Astrocyte (in vitro differentiated cells and primary cell): ENCODE measurements at places on chromosomes 3 and 15.
A peak's percentile ranks its signal among the peaks of the same experiment; 100 is the strongest.

DNA sequence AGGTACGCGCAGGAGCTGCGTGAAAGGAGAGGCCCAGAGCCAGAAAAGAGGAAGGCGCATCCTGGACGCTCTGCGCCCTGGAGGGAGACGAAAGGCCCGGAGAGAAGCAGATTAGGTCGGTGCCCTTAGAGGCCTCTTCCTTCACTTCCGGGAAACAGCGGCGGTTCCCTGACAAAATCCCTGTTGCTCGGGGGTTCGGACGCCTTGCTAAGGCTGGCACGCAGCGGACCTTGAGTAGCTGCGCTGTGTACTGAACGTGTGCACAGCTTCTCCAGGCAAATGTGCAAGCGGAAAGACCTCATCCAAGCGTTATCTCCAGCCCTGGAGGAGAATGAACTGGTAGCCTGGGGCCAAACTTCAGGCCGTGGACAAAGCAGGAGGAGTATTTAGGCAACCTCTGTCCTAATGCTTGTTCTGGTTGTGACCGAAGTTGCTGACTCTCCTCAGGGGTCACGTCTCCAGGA, 3.0 kb upstream of the SOX14 start:
- no peak for DNase-seq

GRCh38 chr3:77889616-77890015, 849.7 kb downstream of the ROBO2 start:
- no peak for DNase-seq

DNA sequence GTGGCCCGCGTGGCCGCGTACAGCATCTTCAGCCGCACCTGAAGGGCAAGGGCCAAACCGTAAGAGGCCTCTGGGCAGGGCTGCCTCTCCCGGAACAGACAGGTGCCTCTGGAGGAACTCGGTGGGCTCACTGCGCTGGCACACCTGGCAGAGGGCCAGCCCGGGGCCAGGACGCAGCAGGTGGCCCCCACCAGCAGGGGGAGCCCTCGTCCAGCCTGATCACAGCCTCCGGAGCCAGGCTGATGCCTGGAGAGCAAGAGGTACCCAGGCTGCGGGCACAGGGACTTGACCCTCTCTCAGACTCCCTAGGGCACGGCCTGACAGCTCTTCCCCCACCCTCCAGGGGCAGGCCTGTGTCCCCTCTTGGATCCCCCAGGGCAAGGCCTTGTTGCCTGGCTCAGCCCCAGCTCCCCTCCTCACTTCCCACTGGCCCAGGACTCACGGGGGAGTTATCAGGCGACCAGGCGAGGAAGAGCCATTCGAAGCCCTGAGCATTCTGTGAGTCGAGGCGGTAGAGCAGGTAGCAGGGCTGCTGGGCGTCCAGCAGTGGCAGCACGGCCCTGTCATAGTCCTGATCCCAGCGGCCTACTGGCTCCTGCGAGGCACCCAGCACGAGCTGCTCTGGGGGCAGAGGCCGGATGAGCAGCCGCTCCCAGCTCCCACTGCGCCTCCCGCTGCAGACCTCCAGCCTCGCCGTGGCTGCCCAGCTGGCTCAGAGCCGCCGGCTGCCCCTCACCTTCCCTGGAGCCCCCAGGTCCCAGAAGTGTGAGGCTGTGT, 6.2 kb upstream of the TLR9 start:
- no peak for DNase-seq

DNA sequence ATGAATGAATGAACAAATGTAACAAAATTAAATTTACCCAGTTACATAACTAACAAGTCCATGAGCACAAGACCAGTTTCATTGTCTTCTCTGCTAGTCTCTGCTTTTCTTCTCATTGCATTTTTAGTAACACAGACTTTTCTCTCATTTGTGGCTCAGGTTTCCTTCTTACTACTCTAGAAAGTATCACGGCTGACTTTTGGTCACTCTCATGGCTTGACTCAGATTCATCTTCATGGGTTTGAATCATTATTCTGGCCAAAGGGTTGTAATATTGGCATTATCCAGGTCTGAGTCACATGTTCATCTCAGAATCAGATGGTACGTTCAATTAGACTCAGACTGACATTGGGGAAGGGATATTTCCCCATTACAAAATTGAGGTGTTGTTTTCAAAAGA, 121.5 kb upstream of the SATB1 start:
- DNase-seq: no peak

GRCh38 chr15:76945494-76946093, 14.0 kb downstream of the RCN2 start:
- peak; percentile 41 for DNase-seq
